ENCODE measurements at places on chromosomes 7 and 10.

DNA sequence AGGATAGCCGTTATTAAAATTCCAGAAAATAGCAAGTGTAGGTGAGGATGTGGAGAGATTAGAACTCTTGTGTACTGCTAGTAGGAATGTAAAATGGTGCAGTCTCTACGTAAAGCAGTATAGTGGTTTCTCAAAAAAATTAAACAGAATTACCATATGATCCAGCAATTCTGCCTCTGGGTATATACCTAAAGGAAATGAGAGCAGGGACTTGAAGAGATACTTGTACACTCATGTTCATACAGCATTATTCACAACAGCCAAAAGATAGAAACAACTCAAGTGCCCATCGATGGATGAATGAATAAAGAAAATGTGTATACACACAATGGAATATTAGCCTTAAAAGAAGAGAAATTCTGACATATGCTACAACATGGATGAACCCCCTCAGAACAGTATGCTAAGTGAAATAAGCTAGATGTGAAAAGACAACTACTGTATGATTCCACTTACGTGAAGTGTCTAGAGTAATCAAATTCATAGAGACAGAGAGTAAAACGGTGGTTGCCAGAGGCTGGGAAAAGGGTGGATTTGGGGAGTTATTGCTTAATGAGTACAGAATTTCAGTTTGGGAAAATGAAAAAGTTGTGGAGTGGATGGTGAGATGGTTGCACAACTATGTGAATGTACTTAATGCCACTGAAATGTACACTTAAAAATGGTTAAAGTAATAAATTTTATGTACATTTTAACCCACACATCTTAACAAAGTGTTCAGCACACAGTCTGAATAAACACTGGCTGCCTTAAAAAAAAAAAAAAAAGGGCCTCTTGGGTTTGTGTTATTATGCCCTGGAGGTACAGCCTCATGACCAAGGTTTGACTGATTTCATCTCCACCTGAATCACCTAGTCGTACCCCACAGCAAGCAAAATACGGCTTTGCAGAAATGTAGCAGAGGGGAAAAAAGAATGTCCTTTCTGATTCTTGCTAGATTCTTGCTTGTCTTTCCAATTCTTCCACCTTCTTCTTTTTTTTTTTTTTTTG lies 26.2 kb downstream of the BUB3 start:
- DNase-seq = no peak

DNA sequence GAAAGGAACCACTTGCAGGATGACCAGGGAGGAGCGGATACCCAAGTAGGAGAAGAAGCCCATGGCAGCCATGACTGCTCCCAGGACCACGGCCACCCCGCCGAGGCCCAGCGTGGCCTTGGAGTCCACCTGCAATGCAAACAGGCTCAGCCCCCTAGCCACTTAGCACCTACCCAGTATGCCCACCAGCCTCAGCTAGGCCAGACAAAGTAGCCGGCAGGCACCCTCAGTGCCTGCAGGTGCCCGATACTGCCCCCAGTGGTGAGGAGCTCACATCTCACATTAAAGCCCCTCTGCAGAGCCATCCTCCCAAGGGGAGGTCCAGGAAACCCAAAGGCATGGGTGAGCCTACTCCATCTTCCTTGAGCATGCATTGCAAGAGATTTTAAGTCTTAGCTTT lies 6.6 kb downstream of the NPC1L1 start:
- DNase-seq = peak; percentile 7

GRCh38 chr10:33229949-33230267 lies 104.6 kb downstream of the NRP1 start:
- no peak for DNase-seq

GRCh38 chr10:98488669-98489430 lies 42.1 kb upstream of the HPS1 start:
- DNase-seq = no peak

DNA sequence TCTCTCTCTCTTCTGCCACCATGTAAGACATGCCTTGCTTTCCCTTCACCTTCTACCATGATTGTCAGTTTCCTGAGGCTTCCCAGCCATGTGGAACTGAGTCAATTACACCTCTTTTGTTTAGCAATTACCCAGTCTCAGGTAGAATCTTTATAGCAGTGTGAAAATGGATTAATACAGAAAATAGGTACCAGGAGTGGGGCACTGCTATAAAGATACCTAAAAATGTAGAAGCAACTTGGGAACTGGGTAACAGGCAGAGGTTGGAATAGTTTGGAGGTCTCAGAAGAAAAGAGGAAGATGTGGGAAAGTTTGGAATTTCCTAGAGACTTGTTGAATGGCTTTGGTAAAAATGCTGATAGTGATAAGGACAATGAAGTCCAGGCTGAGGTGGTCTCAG lies 15.6 kb downstream of the GALNTL5 start:
- DNase-seq = no peak

Data from stimulated activated CD4-positive, alpha-beta T cell treated with anti-CD3 and anti-CD28 coated beads, Interleukin-1b, Interleukin-23, amount 100 ng/mL, for 1 hour (primary cell).